Activated CD8-positive, alpha-beta memory T cell treated with anti-CD3 and anti-CD28 coated beads for 48 hours (primary cell): ENCODE measurements at places on chromosomes 11 and 22.

- no peak for DNase-seq
These were observed 11.9 kb upstream of the MRGPRX2 start for GRCh38 chr11:19072464-19072863.

GRCh38 chr11:66915046-66915832, 42.9 kb downstream of the PC start:
- DNase-seq: no peak

GRCh38 chr22:42287174-42287890, 16.9 kb upstream of the TCF20 start:
- no peak for DNase-seq

- DNase-seq: no peak
These were observed 497.5 kb downstream of the TBC1D22A start for GRCh38 chr22:47259990-47260389.

DNA sequence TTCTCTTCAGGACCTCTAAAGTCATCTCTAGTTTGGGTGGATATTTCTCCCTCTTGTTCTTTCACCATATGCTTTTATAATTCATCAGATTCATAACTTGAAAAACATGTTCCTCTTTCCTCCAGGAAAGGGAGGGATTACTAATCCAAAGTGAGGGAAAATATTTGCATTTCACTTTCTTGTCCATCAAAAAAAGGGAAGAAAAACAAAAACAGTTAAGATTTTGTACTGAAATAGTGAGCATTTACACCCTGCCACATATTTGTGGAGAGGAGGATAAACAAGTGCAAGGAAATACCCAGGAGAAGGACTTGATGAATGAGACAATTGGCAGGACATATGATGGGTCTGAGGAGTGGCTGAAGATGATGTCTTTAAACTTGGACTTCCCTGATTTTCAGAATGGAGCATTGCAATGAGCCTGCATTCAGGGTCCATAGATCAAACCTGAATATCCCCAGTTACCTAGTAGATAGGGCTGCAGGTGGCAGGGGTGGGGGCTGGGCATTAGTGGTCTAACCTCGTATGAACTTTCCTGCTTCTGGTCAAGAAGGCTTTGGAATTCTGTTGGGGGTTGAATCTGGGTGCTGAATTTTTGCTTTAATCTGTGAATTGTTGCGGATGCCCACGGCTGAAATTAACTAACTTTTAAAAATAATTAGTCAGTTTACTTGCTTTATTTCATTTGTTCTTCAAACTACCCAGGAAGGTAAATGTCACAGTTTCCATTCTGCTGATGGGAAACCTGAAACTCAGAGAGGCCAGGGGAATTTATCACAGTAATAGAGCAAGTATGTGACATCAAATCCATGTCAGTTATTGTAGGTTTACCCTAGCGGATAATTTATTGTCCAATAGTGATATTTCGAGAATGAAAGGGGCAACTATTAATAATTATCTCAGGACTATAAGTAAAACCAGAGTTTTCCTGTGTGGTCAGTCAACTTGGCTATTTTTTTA, 36.9 kb upstream of the TMEM123 start:
- no peak for DNase-seq

DNA sequence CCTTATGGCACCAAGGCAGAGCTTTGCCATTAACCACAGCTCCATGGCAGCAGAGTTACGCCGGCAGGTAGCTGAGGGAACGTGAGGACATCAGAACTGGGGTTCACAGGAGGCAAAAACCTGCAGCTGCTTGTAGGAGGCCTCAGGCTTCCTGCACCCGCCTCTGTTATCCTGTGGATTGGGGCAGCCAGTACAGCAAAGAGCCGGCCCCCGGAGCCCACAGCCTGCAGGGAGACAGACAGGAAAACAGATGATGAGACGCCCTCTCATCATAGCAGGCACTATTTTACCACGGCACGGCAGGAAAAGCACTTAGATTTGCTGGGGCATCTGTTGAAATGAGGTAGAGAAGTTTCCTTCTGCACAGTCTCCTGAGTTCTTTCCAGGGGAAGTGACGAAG, 870.3 kb downstream of the TBC1D22A start:
- no peak for DNase-seq

DNA sequence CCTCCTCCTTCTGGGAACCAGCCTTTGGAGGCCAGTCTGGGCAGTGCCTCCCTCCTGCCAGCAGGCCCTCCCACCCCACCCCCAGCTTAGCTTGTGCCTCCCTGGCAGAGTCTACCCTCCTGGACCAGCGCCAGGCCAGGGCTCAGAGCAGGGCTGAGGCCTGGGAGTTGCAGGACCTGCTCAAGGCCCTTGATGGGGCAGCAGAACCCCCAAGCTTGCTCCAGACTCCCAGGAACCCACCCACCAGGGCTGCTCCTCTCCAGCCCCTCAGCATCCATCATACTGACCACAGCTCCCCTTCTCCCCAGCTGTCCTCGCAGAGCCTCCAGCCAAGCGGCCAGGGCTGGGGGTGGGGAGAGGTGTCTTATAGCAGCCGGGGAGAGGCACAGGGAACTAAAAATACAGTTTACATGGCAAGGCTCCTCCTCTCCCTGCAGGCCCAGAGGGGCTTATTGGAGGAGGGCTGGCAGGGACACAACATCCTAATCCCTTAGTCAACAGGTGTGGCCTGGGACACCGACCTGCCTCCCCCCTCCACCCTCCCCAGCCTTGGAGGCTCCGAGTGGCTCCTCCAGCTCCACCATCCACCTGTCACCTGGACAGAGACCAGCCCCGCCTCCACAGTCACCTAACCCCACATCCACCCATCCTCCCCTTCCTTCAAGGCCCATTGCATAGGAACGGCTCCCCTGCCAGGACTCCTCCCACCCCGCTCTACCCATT, 5.2 kb upstream of the MB start:
- no peak for DNase-seq

- DNase-seq: no peak
These were observed 327.6 kb upstream of the CCDC90B start for GRCh38 chr11:83613767-83614121.

- DNase-seq: no peak
These were observed 21.9 kb upstream of the RTL6 start for GRCh38 chr22:44519886-44520285.

- DNase-seq: no peak
These were observed 38.5 kb upstream of the LRRC4C start for GRCh38 chr11:41497974-41498373.

DNA sequence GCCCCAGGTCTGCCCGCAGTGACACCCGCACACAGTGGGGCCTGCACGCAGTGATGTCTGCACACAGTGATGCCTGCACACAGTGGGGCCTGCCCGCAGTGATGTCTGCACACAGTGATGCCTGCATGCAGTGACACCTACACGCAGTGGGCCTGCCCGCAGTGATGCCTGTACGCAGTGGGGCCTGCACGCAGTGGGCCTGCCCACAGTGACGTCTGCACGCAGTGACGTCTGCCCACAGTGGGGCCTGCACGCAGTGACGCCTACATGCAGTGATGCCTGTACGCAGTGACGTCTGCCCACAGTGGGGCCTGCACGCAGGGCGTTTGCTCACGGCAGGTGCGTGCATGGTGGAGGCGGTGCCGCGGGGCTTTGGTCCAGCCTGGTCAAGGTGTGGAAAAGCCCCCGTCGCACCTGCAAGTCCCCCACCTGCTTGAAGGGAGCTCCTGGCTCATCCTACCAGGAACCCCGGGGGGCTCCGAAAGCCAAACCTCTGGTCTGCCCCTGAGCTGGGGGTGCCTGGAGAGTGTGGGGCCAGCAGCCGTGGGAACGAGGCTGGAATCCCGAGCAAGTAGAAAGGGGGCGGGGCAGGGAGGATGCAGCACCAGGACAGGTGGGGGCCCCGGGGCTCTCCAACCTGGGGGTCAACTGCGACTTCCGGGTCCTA, 8.9 kb upstream of the SYT8 start:
- DNase-seq: no peak

GRCh38 chr11:5204787-5205186, 4.3 kb upstream of the OR51V1 start:
- no peak for DNase-seq

DNA sequence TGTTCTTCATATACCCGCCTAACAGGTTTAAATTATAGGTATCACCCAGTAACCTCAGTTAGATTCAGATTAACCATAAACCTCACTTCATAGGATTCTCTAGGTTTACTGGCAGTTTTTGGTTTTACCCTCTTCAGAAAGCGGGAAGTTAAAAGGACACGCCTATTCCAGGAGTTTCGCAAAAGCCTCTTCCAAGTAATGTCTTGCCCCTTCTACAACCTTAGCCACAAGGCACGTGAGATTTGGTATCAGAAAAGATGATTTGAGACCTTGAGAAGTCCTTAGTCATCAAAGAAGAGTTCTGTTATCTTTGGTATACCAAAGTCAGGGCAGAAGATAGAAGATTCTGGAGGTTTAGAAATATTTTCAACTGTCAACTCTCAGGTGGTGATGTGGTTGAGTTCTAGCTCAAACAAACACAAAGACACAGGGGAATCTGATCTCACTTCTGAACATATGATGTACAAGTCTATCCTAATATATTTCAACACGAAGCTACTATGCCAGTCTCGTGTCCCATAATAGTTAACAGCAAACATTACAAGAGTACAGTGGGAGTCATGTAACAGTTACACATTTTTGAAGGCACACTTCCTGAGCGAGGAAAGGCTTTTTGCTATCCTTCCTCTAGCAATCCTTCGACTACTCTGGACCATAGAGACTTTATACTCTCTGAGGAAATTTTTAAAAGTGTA, 103.5 kb downstream of the USP35 start:
- peak; percentile 15 for DNase-seq

GRCh38 chr22:49271831-49272230, 555.8 kb downstream of the BRD1 start:
- DNase-seq: no peak

DNA sequence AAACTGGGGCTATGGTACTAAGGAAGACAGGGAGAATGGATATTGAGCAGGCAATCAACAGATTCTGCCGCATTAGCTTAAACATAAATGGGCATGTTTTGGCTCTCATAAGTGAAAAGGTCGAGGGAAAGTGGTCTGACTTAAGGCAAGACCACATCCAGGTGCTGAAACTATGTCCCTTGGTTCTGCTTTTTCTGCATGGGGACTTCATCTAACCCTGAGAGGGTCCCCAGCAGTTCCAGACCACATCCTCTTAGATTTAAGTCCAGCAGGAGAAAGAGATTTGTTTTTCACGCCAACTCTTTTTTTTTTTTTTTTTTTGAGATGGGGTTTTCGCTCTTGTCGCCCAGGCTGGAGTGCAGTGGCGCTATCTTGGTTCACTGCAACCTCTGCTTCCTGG, 5.5 kb downstream of the RPS6KA4 start:
- DNase-seq: no peak

DNA sequence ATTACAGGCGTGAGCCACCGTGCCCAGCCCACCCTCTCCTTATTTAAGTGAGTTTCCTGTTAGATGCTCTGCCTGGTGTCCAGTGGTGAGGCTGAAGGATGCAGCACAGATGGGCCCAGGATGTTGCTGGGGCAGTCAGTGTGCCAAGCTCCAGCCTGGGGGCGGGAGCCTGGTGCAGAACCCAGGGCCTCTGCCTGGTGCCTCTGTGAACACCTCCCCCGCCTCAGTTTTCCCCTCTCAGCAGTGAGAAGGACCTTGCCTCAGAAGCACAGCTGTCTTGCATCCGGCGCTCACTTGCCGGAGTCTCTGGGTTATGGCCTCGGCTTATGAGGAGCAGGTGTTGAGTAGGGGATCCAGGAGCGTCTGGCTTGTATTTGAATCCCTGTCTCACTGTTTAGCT, 116.2 kb downstream of the KIAA1671 start:
- DNase-seq: no peak

DNA sequence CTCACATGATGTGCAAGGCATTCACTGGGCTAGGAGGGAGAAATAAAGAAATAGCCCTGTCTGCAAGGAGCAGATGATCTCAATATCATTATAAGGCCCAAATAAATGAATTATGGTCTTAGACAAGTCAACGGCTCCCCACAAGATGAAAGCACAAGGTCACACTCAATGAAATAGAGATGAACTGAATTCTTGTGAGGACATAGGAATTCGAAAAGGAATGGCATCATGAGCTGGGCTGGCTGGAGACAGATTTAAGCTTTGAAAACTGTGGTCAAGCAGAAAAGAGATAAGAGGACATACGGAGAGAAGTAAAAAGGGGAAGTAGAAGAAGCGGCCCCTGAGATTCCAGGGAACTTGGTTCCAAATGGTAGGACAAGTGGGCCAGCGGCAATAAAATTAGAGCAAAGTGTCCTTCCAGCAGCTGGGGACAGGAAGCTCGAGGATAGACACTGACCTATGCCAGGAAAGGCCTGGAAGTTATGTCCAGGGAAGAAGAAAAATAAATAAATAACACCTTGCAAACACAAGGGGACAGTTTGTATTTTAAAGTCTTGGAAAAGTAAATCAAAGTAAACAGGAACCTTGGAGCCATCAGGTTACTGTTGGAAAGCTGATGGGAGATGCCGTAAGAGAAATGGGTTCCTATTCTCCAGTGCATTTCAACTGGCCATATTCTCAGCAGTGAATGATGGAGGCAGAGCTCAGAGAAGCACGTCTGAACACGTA, 37.8 kb downstream of the GALNT18 start:
- DNase-seq: no peak

GRCh38 chr11:326592-326841, 5.9 kb upstream of the IFITM3 start:
- DNase-seq: no peak

DNA sequence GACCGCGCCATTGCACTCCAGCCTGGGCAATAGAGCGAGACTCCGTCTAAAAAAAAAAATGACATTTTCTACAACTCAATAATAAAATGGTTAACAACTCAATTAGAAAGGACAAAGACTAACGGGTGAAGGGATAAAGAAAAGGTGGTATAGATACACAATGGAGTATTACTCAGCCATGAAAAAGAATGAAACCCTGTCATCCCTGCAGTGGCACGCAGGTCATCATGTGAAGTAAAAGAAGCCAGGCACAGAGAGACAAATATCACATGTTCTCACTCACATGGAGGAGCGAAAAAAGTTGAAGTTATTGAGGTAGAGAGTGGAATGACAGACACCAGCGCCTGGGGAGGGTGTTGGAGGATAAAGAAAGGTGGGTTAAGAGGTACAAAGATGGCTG, 39.0 kb downstream of the WNT7B start:
- DNase-seq: no peak

- DNase-seq: no peak
These were observed 460.5 kb downstream of the BRD1 start for GRCh38 chr22:49367041-49367697.

DNA sequence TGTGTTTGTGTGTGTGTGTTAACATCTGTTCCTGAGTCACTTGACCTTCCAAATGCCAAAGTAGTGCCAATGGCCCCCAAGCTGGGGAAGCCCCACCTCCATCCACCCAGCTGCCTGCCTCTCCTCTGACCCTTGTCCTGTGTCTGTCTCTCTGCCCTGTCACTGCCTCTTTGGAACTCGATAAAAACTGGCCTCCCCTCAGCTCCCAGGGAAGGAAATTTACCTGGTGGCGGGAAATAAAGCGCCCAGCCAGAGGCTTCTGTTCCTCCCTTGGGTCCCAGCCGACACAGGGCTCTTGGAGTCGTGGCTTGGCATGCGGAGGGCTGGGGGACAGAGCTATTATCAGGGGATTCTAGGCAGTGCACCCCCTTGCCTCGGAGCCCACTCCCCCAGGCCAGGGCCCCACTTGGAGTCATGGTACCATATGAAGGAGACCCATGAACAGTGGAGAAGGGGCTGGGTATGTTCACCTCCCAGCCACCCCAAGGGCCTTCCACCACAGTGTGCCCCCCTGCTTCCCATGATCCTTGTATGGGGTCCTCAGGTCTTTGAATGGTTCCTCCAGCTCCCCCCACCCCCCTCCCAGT, 6.2 kb downstream of the KCNC1 start:
- DNase-seq: no peak
